ENCODE measurements at places on chromosomes 6 and 20.

- no peak for DNase-seq
Observed at GRCh38 chr6:89954721-89955148, 60.5 kb downstream of the GJA10 start.

DNA sequence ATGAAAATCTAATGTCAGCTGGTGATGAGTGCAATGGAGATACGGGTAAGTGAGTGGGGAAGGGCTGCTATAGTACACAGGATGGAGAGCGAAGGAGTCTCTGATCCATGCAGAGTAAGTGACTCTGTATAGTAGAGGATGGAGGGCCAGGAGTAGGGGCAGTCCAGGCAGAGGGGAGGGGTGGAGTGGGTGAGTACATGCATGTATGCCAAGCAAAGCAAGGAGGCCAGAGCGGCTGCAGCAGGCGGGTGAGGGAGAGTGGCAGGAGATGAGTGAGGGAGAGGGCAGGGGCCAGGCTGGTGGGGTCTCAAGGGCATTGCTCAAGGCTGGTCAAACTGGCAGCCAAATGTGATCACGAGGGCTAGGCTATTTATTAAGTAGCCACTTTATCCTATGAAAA, 94.0 kb downstream of the PREP start:
- no peak for DNase-seq

DNA sequence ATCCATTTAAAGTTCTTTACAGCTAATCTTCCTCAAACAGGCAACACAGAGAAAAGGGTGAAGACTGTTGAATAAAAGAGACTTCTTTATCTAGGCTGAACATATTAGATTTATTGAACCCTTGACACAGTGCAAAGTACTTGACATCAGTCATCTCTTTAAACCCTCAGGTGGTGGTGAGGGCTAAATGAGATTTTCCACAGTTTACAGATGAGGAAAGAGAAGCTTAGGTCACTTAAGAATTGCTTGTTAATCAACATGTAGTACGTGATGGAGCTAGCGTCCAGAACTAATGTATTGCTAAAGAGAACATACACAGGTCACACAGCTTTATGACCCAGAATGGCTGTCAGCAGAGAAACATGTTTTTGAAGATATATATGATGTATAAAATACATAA, 193.4 kb upstream of the LAMP5 start:
- no peak for DNase-seq

- DNase-seq: no peak
Observed at GRCh38 chr6:18395856-18396197, 8.7 kb downstream of the RNF144B start.

DNA sequence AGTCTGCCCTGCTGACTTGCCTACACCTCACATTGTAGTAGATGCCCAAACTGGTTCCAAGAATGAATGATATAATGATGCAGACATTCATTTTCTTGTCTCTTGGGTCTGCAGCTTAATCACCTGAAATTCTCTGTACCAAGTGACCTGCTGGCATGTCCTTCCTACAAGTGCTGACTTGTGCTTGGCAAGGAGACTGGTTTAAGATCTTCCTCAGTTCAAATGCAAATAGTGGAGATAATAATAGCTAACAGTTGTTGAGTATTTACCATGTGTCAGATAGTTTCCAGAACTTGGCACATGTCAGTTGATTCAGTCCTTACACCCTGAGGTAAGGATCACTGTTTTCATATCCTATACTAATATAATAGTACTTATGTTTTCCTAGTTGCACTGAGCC, 223.4 kb downstream of the SLC24A3 start:
- DNase-seq: no peak

Data from AML-193 (cell line).